ENCODE measurements at places on chromosomes 11 and 22.
A peak's percentile ranks its signal among the peaks of the same experiment; 100 is the strongest.

GRCh38 chr22:28505416-28506149, 174.1 kb downstream of the TTC28 start:
- no peak for DNase-seq

GRCh38 chr22:24429411-24430365, 2.3 kb downstream of the ADORA2A start:
- peak; percentile 69 for DNase-seq

GRCh38 chr11:96177146-96177545, 165.8 kb downstream of the MAML2 start:
- no peak for DNase-seq

DNA sequence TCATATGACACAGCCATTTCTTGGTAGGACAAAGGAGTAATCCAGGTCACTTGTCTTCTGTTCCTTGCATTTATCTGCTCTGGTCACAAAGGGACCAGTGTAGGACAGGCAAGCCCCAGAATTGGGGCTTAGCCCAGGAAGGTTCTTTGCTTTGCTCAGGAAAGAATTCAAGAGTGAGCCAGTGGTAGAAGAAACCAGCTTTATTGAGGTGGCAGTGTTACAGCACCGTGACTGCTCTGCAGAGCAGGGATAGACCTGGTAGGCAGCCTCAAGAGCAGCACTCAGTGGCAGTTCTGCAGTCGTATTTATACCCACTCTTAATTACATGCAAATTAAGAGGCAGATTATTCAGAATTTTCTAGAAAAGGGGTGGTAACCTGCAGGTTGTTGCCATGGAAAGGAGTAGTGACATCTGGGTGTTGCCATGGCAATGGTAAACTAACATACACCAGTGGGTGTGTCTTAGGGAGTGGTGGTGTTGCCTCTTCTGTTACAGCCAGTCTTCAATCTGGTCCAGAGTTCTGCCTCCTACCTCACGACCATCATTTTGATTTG, 84.9 kb upstream of the RAB1B start:
- DNase-seq, result peak; percentile 62

DNA sequence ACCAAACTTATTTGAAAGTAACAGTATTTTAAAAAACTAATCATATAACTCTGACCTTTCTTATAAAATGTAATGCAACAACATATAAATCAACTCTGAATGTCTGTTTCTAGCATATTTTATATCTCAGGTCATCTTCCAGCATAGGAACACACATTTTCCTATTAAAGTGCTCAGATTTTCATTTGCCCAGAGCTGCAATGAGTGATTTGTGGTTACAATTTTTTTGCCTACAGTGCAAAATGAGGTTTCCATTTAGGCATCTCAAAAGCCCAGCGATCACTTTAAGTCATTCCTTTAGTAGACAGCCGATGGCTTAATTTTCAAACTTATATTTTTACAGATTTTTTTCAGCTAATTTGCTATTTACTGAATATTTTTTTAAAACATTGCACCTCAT, 1.0 kb downstream of the LYVE1 start:
- DNase-seq, result no peak

- DNase-seq, result no peak
Measured at GRCh38 chr22:35852076-35852475, 134.4 kb downstream of the APOL5 start.

- DNase-seq, result no peak
Measured at GRCh38 chr11:78370406-78371172, 47.0 kb downstream of the GAB2 start.

DNA sequence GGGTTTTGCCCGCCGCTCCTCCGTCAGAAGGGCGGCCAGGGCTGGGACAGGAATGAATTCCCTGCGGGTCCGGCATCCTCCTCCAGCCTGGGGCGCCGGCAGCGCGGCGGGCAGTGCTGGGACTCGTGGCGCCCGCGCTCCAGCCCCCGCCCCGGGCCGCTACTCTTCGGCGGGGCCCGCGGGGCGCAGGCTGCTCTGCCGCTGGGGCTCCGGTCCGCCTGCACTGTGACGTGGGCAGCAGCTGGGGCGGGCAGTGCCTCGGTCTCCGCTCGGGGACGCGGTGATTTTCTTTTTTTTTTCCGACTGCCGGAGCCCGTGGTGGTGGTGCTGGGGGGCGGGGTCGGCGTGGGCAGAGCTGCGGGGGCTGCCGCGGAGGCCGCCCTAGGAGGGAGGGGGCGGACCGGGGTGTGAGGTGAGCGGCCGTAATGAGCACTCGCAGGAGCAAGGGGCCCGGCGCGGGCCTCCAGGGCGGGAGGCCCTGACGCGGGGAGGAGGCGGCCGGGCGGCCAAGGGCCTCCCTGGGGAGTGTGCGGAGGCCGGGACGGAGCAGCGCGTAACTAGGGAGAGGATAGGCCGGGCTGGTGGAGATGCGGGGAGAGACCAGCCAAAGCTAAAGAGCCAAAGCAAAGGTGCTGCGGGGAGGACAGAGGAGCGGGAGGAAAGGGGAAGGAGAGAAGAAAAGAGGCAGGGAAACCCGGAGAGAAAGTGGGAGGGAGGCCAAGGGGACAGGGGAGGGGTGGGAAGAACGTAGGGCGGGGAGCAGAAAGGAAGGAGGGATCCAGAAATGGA, 73.3 kb upstream of the ZBED5 start:
- peak; percentile 43 for DNase-seq

DNA sequence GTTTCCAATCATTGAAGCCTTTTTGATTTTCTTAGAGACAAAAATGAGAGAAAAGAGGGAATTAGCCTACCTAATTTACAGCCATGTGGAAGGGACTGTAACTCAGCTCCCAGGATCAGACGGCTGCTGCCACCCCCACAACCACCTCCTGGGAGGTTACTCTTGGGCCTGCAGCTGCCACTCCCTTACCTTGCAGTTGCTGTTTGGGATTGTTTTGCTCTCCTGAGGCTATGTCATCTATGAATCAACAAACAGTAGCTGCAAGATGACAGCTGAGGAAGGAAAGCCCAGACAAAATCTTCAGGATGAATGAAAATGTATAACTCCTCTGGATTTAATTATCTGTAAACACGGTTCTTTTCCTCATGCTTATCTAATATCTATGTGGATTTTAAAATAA, 28.0 kb upstream of the ZC3H12C start:
- DNase-seq, result no peak

Data from CD4-positive, alpha-beta T cell treated with Interleukin-12 subunit alpha and Interleukin-12 subunit beta, for 1 hour (primary cell).